Esophagus (tissue), 2 donors: ENCODE measurements at places on chromosomes 16 and 17. TPM values are rescaled to one million over a fixed set of nuclear protein-coding genes. Genes with fewer than 3 reads are reported as not detected.

Gene SEC14L5
- polyA plus RNA-seq: 0.49 TPM

Gene KRTAP1-5
- 0.09 TPM for polyA plus RNA-seq

Gene ACSM2A
- polyA plus RNA-seq: not detected

Gene NPIPB6
- polyA plus RNA-seq: 0.77 TPM

Gene TEKT5
- polyA plus RNA-seq: not detected

Gene TNP2
- polyA plus RNA-seq: not detected

Gene CD300E
- 0.02 TPM for polyA plus RNA-seq

Gene ALOXE3
- polyA plus RNA-seq: 1.7 TPM

Gene TBC1D3I
- 0.14 TPM for polyA plus RNA-seq

Gene KRT24
- 229 TPM for polyA plus RNA-seq

Gene KIF18B
- 4.3 TPM for polyA plus RNA-seq

Gene AMDHD2
- 18.8 TPM for polyA plus RNA-seq

Gene EMC8
- polyA plus RNA-seq: 6.2 TPM

Gene MYL11
- 2.1 TPM for polyA plus RNA-seq

Gene ZACN
- polyA plus RNA-seq: 1.2 TPM

Gene TEX19
- 0.01 TPM for polyA plus RNA-seq
